Thyroid gland (tissue), 4 donors: ENCODE measurements at places on chromosomes 2 and 18. TPM values are rescaled to one million over a fixed set of nuclear protein-coding genes. Genes with fewer than 3 reads are reported as not detected.

Gene SNORC
- total RNA-seq = not detected

Gene ERBB4
- 19.2 TPM for total RNA-seq

Gene OTOS
- total RNA-seq = 13.2 TPM

Gene EGR4
- total RNA-seq = not detected

Gene ARHGEF4
- 21.3 TPM for total RNA-seq

Gene SLC4A5
- 18.3 TPM for total RNA-seq

Gene THUMPD2
- total RNA-seq = 21.5 TPM

Gene CYRIA
- total RNA-seq = 48.0 TPM

Gene SERPINB3
- total RNA-seq = not detected

Gene ASXL3
- 8.3 TPM for total RNA-seq

Gene ZNF532
- total RNA-seq = 111 TPM

Gene CHRND
- total RNA-seq = not detected

Gene IL1F10
- not detected for total RNA-seq

Gene SFXN5
- 16.9 TPM for total RNA-seq

Gene NTSR2
- total RNA-seq = not detected

Gene LMAN2L
- total RNA-seq = 27.7 TPM

Gene AGXT
- not detected for total RNA-seq

Gene OR6B2
- not detected for total RNA-seq

- no peak overlapping the region for H3K4me3 ChIP-seq
- no peaks in the 10 kb centered on the region for H3K36me3 ChIP-seq
- H3K27me3 ChIP-seq = no peaks in the 10 kb centered on the region
- H3K4me1 ChIP-seq = no peaks in the 10 kb centered on the region
These were observed 60.1 kb upstream of the LRRTM1 start for GRCh38 chr2:80364524-80365212.

DNA sequence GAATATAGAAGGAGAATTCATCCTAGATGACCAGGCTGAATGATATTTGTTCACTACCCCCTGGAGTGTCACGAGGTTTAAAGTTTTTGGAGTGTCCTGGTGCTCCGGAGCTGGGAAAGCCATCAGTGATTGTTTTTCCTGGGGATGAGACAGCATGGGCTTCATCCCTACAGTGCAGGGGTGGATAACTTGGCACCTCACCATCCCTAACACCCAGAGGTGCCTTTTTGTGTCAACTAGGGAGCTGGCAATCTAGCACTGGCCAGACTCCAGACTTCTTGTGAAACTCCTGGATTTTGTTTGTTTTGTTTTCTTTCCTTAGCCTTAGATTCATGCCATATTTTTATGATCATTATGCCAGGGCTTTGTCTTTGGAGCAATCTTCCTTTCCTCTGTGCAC, 164.8 kb downstream of the PRKCE start:
- no peak overlapping the region for H3K27ac ChIP-seq
- peaks cover 17% of the 10 kb centered on the region for H3K4me1 ChIP-seq
- H3K27me3 ChIP-seq = no peaks in the 10 kb centered on the region
- no peak overlapping the region for H3K4me3 ChIP-seq

GRCh38 chr2:165778187-165778556, 15.9 kb downstream of the GALNT3 start:
- no peak for DNase-seq
- H3K36me3 ChIP-seq = no peaks in the 10 kb centered on the region
- peaks cover 4% of the 10 kb centered on the region for H3K4me1 ChIP-seq
- H3K27ac ChIP-seq = no peak overlapping the region

GRCh38 chr18:46859855-46860254, 57.5 kb downstream of the PIAS2 start:
- H3K4me1 ChIP-seq = peaks cover 6% of the 10 kb centered on the region
- no peaks in the 10 kb centered on the region for H3K27me3 ChIP-seq
- H3K4me3 ChIP-seq = no peak overlapping the region
- no peak for DNase-seq
- H3K27ac ChIP-seq = no peak overlapping the region

- no peak overlapping the region for H3K4me3 ChIP-seq
- no peak overlapping the region for H3K27ac ChIP-seq
- H3K27me3 ChIP-seq = no peaks in the 10 kb centered on the region
- H3K36me3 ChIP-seq = no peaks in the 10 kb centered on the region
- DNase-seq = no peak
These were observed 12.2 kb downstream of the XDH start for GRCh38 chr2:31402388-31402787.

GRCh38 chr18:28065031-28065792, 111.7 kb downstream of the CDH2 start:
- no peak overlapping the region for H3K27ac ChIP-seq
- H3K36me3 ChIP-seq = no peaks in the 10 kb centered on the region
- no peaks in the 10 kb centered on the region for H3K27me3 ChIP-seq
- no peaks in the 10 kb centered on the region for H3K4me1 ChIP-seq
- H3K4me3 ChIP-seq = no peak overlapping the region

GRCh38 chr18:67104700-67105284, 411.7 kb downstream of the DSEL start:
- DNase-seq = peak; percentile 49
- no peak overlapping the region for H3K4me3 ChIP-seq
- no peaks in the 10 kb centered on the region for H3K36me3 ChIP-seq
- H3K4me1 ChIP-seq = no peaks in the 10 kb centered on the region
- no peaks in the 10 kb centered on the region for H3K27me3 ChIP-seq

DNA sequence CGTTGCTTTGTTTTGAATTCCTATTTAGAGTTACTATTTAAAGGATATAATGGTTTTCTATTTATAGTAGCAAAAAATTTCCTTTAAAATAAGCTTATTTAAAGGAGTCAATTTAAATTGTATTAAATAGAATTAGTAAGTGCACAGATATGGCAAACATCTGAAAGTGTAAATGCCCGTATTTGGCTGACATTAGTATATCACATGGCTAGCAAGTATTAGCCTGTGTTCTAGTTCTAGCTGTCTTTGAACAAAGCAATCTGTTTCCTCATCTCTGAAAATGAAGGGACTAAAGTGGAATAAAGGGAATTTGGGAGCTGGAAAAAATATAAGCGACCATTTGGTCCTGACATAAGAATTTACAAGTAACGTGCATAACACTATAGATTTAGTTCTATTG, 32.2 kb downstream of the PELI1 start:
- no peak overlapping the region for H3K27ac ChIP-seq
- H3K36me3 ChIP-seq = no peaks in the 10 kb centered on the region
- no peak for DNase-seq
- no peak overlapping the region for H3K4me3 ChIP-seq

DNA sequence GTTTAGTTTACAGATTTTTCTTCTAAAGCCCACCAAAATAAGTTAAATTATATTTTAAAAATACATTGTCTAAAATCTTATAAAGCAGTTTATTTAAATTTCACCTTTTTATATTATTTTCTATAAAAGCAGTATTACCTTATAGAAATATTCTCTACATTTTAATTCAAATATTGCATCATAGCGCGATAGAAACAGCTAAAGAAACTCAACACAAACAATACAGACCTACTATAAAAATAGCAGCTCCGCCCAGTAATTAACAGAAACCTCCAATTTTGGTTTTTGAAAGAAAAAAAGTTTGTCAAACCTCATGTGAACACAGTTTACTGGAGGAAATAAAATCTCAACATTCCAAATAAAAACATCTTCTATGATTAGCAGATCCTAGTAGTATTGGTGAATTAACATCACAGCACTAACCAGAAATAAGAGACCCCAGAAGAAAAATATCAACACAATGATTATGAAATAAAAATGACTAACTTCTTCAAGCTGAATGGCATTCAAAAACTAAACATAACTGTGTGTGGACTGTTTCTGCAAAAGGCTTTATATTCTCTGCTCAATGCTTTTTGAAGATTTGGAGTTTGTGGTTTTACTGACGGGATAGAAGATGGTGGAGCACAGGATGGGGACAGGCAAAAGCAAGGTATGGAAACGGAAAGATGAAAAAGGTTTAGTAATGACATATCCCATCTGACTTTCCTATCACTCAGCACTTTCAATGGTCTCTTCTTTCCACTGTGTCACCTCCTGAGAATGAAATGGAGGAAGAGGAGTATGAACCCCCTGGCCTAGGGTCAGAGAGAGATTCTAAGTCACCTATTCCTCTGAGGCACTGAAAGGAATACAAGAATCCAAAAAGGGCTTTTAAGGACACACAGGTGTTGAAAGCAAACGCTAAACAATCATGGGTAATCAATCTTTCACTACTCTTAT, 17.5 kb downstream of the MAP4K3 start:
- H3K27me3 ChIP-seq = no peaks in the 10 kb centered on the region
- no peaks in the 10 kb centered on the region for H3K36me3 ChIP-seq
- H3K27ac ChIP-seq = no peak overlapping the region

DNA sequence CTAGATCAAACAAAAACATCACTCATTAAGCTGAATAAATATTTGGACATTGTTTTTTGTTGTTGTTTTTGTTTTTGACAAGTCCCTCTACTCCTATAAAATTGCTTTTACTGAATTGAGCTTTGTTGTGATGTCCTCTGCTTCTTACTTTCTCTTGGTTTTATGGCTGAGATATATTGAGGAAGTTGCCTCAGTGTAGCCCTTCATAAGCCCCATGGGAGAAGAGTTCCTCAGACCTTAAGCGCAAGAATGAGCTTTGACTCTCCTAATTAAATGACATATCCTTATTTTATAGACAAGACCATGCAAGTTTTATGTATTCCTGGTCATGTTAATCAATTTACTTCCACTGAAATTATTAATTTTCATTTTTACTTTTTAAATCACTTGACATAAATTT, 54.9 kb downstream of the CERKL start:
- no peaks in the 10 kb centered on the region for H3K27me3 ChIP-seq
- no peaks in the 10 kb centered on the region for H3K36me3 ChIP-seq
- no peak overlapping the region for H3K4me3 ChIP-seq
- H3K27ac ChIP-seq = no peak overlapping the region
- no peaks in the 10 kb centered on the region for H3K4me1 ChIP-seq

- no peaks in the 10 kb centered on the region for H3K36me3 ChIP-seq
- no peak for DNase-seq
- H3K27ac ChIP-seq = no peak overlapping the region
- no peaks in the 10 kb centered on the region for H3K27me3 ChIP-seq
These were observed 164.4 kb upstream of the VRK2 start for GRCh38 chr2:57881998-57882888.

DNA sequence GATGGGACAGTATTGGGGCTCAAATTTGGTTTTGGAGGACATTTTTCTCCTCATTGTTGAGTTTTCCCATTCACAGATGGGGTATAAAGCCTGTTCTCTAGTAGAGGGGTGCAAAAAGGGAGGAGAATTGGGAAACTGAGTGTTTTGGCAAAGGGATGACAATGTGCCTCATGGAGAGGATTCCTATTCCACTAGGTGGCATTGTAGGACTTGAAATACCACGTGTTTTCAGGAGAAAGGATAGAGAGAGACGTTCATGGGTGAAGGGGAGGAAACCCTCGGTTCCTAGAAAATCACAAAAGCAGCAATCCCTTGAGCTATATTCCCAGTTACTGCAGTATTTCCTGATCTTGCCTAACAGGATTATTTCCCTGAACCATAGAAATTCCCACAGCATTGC, 113.7 kb upstream of the SRD5A2 start:
- H3K27ac ChIP-seq = no peak overlapping the region
- no peak overlapping the region for H3K4me3 ChIP-seq
- no peaks in the 10 kb centered on the region for H3K27me3 ChIP-seq
- H3K36me3 ChIP-seq = no peaks in the 10 kb centered on the region
- no peak for DNase-seq
- H3K4me1 ChIP-seq = no peaks in the 10 kb centered on the region

DNA sequence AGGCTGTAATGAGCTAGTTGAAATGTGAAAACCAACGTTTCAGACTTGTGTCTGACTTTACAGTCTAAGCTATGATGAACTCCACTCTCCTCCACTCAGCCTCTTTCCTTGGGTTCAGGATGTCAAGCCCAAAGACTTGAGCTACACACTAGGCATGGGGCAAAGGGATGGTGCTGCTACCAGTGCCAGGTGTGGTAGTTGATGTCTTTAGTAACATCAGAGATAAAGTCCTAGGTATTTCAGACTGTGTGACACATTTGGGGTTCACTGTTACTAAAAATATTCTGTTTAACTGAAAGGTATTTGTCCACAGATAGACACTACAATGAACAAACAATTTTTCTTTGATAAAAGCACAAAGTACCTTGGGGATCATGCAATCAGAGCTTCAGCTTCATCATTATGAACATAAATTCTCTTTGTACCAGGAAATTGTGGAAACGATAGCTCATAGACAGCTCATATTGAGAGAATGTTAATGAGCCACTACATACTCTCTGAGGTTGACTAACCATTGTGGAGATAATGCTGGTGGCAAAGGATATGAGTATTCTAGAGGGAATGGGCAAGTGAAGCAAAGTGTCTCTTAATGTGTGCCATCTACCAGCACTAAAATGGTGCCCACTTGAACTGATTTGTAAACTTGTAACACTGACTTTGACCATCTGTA, 253.7 kb upstream of the THUMPD2 start:
- no peak overlapping the region for H3K4me3 ChIP-seq
- DNase-seq = no peak
- H3K36me3 ChIP-seq = no peaks in the 10 kb centered on the region
- H3K27me3 ChIP-seq = no peaks in the 10 kb centered on the region
- no peaks in the 10 kb centered on the region for H3K4me1 ChIP-seq

DNA sequence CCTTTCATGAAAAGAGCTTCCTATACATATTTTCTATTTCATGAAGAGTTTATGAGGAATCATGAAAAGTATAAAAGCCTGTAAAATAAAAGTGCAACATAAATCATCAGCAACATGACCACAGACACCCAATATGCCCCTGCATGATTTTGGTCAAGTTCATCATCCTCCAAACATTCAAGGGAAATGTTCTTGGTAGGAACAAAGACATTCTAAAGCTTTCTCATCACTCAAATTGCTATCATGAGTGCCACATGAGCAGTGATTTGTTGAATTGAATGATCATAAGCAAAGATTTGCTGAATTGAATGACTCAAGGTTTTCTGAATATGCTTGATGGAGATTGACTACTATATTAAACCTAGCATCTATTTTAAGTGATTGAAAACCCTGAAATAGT, 172.2 kb downstream of the MBD2 start:
- H3K4me1 ChIP-seq = no peaks in the 10 kb centered on the region

- no peaks in the 10 kb centered on the region for H3K4me1 ChIP-seq
- no peak for DNase-seq
- H3K27me3 ChIP-seq = no peaks in the 10 kb centered on the region
- H3K36me3 ChIP-seq = no peaks in the 10 kb centered on the region
- H3K4me3 ChIP-seq = no peak overlapping the region
These were observed 8.1 kb downstream of the KYNU start for GRCh38 chr2:142885543-142885942.

GRCh38 chr2:171482877-171483276, 39.4 kb upstream of the CYBRD1 start:
- H3K4me1 ChIP-seq = peaks cover 5% of the 10 kb centered on the region
- H3K4me3 ChIP-seq = no peak overlapping the region
- no peaks in the 10 kb centered on the region for H3K27me3 ChIP-seq
- no peaks in the 10 kb centered on the region for H3K36me3 ChIP-seq

GRCh38 chr2:84388133-84388532, 70.9 kb downstream of the SUCLG1 start:
- no peaks in the 10 kb centered on the region for H3K36me3 ChIP-seq
- H3K4me1 ChIP-seq = no peaks in the 10 kb centered on the region
- no peak overlapping the region for H3K4me3 ChIP-seq

GRCh38 chr2:167013227-167013626, 124.9 kb downstream of the XIRP2 start:
- no peaks in the 10 kb centered on the region for H3K4me1 ChIP-seq
- no peaks in the 10 kb centered on the region for H3K36me3 ChIP-seq
- H3K4me3 ChIP-seq = no peak overlapping the region
